ENCODE measurements at places on chromosomes 4 and X.

GRCh38 chr4:40842725-40843423 is 93.1 kb downstream of the NSUN7 start:
- DNase-seq: no peak

DNA sequence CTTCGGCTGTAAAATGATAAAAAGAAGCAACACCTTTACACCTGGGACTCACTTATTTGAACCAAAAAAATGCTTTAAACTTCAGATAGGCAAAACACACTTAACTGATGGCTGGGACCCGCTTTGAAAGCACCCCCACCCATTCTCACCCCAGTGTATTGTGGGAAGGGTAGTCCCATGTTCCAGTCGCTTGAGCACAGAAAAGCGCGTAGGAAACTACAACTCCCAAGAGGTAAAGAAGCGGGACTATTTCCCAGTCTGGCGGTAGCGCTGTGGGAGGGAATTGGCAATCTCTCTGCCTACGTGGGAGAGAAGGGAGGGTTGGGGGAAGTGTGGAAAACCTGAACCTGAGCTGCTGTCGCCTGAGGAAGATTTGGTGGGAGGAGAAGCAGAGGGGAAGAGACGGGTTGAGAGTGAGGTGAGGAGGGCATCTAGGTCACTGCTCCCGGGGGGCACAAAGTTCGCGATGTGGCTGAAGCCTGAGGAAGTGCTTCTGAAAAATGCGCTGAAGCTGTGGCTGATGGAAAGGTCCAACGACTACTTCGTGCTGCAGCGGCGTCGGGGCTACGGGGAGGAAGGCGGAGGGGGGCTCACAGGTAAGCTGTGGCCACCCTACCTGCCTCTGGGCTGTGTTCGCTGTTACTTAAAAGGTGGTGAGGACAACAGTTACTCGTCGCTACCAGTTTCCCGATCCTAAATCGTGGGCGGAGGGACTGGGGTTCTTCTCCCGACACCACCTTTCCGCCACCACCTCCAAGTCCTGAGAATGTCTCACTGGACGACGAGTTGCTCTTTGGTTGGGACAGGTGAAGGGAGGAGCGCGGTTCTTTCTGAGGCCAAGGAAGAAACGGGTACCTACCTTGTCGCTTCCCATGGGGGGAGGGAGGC is at the start of gene TBC1D8B:
Gene TBC1D8B, plus strand, starts transcription at position 286 of the 888 bp plus-strand sequence. Its CDS starts 181 bp downstream, at position 467.
- no peak for DNase-seq

DNA sequence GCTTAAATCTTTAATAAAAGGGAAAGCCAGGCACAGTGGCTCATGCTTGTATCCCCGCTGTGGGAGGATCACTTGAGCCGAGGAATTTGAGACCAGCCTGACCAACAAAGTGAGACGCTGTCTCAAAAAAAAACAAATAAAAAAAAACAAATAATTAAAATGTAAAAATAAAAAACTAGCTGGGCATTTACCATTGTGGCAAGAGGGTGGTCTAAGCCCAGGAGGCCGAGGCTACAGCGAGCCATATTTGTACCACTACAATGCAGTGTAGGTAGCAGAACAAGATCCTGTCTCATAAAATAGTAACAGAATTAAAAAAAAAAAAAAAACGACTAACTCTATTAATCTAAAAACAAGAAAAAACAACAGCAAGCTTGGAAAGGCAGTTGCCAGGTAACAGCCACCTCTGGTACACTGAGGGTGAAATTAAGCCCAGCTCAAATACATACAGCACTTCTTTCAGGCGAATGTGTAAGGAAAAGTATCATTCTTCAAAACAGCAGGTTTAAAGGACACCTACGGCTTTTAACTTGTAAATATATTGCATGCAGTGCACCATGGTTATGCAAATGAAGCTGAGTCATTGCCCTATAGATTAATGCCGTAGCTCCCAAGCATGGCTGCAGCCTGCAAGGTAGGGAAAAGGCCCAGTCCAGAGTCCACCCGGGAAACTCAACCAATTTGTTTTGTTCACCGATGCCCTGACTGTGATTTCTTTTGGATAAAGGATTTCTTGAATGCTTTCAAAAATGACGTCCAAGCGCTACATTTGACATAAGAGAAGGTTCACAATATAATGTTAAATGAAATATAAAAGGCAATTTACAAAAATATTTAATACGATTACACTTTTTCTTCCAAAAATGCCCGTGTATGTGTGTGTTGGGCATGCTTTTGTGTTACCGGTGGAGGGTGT is 14.5 kb upstream of the TXLNG start:
- DNase-seq: no peak

DNA sequence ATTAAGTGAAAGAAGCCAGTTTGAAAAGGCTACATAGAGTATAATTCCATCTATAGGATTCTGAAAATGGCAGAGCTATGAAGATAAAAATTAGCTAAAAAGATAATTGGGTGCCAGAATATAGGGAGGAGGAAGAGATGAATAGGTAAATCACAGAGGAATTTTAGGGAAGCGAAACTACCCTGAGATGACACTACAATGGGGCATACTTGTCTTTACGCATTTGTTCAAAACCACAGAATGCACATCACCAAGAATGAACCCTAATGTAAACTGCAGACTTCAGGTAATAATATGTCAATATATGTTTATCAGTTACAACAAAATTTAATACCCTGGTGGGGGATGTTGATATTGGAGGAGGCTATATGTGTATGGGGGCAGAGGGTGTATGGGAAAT is 1342.9 kb downstream of the ADGRL3 start:
- no peak for DNase-seq

GRCh38 chr4:185869427-185869826 is 57.4 kb upstream of the SORBS2 start:
- no peak for DNase-seq

- DNase-seq: no peak
These were observed 32.2 kb upstream of the MSL3 start for GRCh38 chrX:11725631-11726442.

GRCh38 chr4:86898562-86898961 is 6.3 kb upstream of the C4orf36 start:
- DNase-seq: no peak

DNA sequence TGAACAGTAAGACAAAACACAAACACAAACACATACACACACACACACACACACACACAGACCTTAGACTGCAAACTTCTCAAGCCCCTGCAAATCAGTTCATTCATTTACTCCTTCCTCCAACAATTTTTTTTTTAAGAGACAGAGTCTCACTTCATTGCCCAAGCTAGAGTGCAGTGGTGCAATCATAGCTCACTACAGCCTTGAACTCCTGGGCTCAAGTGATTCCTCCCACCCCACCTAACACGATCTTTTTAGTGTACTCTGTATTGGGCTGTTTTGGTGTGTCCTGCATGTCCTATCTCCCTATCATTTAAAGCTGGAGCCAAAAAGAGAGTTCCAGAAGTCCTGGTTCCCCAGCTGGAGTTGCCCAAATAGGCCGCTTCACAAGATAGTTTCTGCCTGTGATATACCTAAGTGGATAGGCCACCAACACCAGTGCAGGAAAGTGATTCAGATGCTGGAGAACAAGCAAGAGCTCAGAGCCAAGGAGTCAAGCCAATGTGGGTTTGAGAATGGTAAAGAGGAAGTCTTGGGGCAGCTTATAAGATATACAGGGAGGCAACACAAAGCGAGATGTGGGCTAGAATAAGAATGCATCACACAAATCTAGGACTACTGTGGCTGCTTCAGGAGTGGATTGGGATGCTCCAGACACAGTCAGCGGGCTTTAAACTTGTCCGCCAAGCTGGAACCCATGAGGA is 85.4 kb upstream of the RAPGEF2 start:
- DNase-seq: no peak

GRCh38 chr4:146029147-146029546 is 90.5 kb upstream of the ZNF827 start:
- no peak for DNase-seq

- DNase-seq: no peak
These were observed 536.1 kb upstream of the NR3C2 start for GRCh38 chr4:148978301-148978700.

- no peak for DNase-seq
These were observed 132.1 kb downstream of the COL4A6 start for GRCh38 chrX:108306086-108306485.

DNA sequence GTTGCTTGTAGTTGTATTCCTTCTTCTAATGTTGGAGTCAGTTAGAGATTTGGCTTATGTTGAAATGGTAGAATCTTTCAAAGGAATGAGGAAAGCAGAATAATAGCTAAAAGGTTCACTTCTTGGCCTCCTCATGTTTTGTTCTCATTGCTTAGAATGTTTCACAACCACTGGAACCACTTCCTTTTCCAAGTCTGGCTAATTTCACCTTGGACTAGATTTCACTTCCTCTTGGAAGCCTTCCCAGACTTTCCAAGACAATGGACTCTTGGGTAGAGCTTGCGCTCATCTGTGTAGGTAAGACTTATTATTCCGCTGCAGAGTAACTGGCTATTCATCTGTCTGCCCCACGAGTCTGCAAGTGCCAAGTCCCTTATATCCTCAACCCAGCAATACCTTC is 8.3 kb downstream of the SPATA18 start:
- DNase-seq: no peak

GRCh38 chr4:43682551-43682950 is 766.1 kb downstream of the KCTD8 start:
- no peak for DNase-seq

- DNase-seq: no peak
These were observed 5.9 kb upstream of the TBC1D1 start for GRCh38 chr4:37884855-37885487.

GRCh38 chr4:152162331-152162697 is 373.6 kb downstream of the FBXW7 start:
- no peak for DNase-seq

DNA sequence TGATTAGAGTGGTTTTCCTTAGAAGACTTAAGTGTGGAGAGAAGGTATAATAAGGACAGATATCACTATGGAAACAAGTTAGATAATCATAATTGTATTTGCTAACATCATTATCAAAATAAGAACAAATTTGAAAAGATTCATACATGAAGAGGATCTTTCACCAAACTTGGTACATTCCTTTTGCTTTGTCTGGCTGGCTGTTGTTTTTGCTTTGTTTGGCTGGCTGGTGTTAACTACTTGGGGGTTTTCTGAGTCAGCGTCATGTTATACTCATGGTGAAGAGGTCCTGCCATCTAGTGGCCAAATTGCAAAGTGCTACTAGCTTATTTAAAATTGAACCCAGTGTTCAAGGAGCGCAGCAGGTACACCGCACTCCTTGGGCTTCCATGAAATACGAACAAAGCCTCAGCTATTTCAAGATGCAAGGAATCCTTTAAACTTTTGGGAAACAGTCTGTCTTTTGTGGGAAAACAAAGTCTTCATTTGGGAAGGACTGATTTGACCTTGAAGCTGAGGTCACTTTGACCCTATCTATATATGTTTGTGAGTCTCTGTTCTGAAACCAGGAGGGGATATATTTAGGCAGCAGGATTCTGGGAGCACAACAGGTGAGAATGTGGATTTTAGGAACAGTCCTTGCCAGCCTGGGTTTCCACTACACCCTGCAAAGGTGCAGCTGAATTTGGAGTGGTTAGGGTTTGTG is 129.7 kb downstream of the PLS3 start:
- DNase-seq: peak; percentile 8

DNA sequence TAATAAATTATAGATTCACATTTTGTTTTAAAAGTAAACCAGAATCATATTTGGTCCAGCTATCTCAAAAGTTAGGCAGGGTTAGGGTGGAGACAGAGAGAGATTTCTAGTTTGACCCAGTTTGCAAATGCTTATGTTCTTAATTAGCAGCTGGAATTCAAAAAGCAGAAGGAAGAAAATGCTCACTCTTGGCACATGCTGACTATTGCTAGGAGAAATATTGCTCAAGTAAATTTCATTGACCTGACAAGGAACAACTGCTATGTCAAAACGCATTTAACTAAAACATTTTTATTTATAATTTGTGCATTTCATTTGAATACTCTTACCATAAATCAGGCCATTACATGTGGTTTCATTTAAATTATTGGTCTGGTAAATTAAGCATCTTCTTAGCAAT is 131.8 kb downstream of the GLRA3 start:
- no peak for DNase-seq

DNA sequence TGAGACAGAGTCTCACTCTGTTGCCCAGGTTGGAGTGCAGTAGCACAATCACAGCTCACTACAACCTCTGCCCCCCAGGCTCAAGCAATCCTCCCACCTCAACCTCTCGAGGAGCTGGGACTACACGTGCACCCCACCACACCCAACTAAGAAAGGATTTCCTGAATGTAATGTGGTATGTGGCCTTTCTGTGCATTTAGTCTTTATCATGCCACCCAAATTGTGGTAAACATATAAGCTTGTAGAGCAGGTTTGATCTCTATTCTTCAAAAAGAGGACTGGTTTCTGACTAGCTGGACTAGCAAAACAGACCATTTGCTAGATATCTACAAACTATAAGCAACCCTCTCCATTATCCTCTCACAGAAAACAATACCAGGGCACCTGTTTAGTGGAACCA is 33.6 kb downstream of the ELOVL6 start:
- no peak for DNase-seq

DNA sequence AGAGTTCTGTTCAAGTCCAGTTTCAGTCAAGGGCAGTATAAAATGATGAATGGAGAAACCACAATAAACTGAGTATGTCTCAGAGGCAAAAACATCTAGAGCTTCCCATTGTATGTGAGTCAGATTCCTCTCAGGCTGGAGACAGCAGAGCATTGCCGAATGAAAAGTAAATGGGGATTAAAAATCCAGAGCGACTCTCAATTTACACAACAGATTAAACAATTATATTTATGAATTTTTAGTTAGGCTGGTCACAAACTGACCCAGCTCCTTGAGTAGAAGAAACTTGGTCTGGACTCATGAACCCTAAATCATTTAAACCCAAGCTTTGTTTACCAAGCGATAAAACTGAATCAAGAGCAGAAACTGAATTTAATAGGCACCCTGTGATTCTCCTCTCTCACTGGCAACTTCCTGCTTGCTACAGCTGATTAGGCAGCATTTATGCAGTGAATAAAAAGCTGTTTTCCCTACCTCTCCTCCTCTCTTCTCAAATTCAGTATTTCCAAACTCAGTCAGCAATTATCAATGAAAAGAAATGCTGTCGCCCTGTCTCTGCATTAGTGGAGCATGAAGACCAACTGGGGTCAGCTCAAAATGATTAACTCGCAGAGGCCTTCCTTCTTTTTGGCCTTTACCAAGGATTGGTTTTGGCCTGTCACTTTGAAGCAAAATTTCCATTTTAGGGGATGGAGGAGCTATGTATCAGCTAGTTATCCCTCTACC is 568.0 kb downstream of the PDHA2 start:
- no peak for DNase-seq

DNA sequence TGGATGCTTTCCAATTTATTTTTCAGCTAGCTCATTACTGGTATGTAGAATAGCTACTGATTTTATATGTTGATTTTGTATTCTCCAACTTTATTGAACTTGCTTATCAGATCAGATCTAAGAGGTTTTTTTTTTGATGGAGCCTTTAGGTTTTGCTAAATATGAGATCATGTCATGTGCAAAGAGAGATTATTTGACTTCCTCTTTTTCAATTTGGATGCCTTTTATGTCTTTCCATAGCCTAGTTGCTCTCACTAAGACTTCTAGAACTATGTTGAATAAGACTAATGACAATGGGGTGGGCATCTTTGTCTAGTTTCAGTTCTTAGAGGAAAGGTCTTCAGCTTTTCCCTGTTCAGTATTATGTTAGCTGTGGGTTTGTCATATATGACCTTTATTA is 11.7 kb downstream of the MAGEE1 start:
- DNase-seq: no peak

GRCh38 chrX:47745416-47745815 is 86.4 kb upstream of the UXT start:
- no peak for DNase-seq

Measured in stimulated activated CD8-positive, alpha-beta memory T cell treated with anti-CD3 and anti-CD28 coated beads, Interleukin-2, amount 100 ng/mL, for 48 hours (primary cell).